ENCODE measurements at places on chromosomes 11 and 22.

GRCh38 chr11:61966734-61967115, 709 bp downstream of the FTH1 start:
- DNase-seq = no peak

- DNase-seq = no peak
These were observed 369.1 kb downstream of the JRKL start for GRCh38 chr11:96758957-96759356.

DNA sequence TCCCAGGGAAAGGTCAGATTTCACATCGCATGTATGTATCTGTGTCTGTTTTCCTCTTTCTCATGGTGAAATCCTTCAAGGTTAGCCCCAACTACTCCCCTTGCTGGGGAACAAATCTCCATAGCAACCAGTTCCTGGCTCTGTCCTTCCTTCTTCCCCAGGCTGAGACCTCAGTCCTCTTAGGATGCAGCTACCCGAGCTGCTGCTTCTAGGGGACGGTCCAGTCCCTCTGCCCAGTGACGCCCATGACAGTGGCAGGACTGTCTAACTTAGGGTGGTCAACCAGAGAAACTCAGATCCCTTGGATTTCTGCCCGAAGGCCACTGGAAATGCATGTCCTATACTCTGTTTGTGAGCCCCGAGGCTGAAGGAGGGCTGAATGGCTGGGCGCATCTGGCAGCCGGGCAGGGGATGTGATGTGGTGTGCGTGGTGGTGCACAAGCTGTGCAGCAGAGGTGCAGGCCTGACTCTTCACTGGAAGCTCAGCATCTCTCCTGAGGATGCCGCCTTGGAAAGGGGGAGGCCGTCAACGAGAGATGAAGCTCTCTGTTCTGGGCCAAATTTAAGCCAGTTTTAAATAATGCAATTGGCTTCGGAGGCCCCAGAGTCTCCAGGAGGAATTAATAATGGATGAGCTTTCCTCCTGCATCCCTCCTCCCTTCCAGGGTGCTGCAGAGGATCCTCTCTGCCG, 118.7 kb upstream of the B3GAT1 start:
- DNase-seq = no peak

- no peak for DNase-seq
These were observed 4.8 kb downstream of the SLC35E4 start for GRCh38 chr22:30640361-30640760.

GRCh38 chr22:44329179-44329796, 16.5 kb upstream of the SHISAL1 start:
- DNase-seq = no peak

GRCh38 chr11:8928981-8929615, 3.6 kb downstream of the C11orf16 start:
- DNase-seq = no peak
